ENCODE measurements at places on chromosomes 12 and 14.

GRCh38 chr12:18551106-18551505 lies 186.7 kb downstream of the PLCZ1 start:
- no peak for DNase-seq

- no peak for DNase-seq
Measured at GRCh38 chr12:124545508-124546418, 21.6 kb downstream of the NCOR2 start.

DNA sequence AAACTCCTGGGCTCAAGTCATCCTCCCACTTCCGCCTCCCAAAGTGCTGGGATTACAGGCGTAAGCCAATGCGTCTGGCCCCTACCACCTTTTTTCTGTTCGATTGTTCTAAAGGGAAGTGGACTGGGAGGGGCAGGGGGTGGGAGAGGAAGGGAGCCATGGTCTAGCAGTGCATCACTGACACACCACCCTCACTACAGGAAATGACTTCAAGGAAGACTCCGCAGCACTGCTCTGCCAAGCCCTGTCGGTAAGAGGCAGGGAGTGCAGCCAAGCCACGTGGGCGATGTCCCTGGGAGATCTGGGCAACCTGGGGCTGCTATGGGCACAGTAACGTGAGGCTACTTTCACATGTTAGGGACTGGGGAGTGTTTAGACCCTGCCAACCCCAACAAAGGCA lies 18.0 kb downstream of the LRRC74A start:
- no peak for DNase-seq

- DNase-seq: no peak
Measured at GRCh38 chr12:52073531-52074381, 4.0 kb downstream of the ATG101 start.

DNA sequence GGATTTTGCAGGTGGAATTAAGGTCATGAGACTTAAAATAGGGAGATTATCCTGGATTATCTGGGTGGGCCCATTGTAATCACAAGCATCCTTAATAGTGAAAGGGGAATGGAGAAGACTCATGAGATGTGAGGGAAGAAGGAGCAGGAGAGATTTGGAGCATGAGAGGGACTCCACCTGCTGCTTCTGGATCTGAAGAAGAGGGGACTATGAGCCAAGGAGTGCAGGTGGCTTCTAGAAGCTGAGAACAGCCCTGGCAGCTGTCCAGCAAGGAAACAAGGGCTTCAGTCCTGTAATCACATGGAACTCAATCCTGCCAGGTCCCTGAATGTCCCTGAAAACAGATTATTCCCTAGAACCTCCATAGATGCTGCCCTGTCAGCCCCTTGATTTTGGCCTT lies 67.8 kb downstream of the PELI2 start:
- DNase-seq: peak; percentile 60

GRCh38 chr14:100739306-100739705 lies 12.6 kb downstream of the DLK1 start:
- no peak for DNase-seq

GRCh38 chr12:51971679-51972421 lies 20.4 kb downstream of the ACVR1B start:
- DNase-seq: no peak

- DNase-seq: no peak
Measured at GRCh38 chr14:43914041-43914693, 592.9 kb downstream of the FSCB start.

DNA sequence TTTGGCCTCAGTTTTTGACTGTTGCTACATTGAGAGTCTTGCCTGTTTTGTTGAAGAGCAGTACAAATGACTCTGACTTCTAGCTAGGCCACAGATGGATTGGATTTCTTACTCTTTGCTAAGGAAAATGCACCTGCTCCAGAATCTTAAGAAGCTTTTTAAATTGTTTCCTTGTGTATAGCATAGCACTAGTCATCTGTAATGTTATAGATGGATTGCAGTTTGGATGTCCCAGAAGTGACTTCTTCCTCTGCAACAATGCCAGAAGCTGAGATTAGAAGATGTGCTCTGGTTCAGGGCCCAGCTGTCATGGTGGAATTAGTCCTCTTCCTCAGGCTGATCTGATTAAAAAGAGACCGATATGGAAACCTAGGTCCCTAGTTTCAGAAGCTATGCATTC lies 67.9 kb downstream of the DAAM1 start:
- no peak for DNase-seq

DNA sequence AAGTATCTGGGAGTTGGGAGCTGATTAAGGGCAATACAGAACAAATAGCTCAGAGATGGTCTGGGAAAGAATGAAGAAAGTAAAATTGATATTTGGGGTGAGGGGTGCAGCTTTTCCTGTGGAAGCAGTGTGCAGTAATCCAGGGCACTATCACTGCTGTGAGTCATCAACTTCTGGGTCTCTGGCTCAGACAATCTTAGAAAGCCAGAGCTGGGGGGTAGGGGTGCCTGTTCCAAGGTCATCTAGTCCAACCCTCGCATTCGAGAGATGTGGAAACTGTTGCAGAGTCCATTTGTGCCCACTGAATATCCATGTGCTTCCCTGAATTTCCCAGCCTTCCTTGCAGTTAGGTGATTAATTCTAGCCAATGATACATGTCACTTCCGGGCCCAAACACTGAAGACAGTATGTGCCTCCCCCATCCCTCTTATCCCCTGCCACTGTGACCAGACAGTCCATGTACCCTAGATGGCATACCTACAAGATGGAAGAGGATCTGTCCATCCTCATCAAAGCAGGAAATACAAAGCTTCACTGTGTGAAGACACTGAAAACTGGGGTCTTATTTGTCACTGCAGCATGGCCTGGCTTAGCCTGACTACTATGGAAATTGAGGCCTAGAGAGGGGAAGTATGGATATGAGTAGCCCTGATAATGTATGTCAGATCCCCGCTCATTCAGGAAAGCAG lies 51.9 kb downstream of the ZFP36L1 start:
- DNase-seq: no peak

- no peak for DNase-seq
Measured at GRCh38 chr12:26246483-26247164, 51.3 kb downstream of the SSPN start.

DNA sequence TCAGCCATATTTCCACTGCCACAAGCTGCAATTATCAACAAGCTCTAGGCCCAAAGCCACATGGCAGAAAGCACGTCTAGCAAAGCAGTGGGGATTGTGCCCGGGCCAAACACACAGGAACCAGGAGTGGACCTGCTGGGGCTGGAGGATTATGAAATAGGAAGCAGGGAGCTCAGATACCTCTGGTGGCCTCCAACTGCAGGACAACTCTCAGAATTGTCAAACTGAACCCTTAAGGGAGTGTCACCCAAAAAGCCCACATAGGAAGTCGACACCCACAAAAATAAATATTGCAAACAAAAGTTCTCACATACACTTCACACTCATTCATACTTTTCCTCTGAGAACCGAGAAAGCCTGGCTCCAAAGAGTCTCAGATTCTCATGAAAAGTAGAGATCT lies 26.1 kb downstream of the KCTD10 start:
- DNase-seq: no peak

DNA sequence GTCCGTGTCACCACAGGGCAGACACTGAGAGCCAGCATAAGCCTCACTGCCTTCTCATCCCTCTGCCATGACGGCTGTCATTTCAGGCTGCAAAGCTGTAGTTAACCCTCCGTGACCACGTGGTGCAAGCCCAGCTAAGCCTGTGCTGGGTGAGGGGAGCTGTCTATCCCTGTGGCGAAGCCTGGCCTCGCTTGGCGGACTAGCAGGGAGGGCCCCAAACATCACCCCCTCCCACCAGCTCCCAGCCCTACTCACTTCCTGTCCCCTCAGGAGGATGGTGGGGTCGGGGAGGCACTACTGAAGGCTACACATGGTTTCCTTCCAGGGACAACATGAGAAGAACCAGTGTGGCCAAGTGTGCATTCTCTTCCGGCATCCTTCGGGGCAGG lies 88.2 kb downstream of the CHGA start:
- DNase-seq: no peak

Data from G401 (cell line).